ENCODE measurements at places on chromosomes 7 and 10.

GRCh38 chr7:116955340-116955739 is 2.0 kb downstream of the ST7 start:
- no peak for DNase-seq

- no peak for DNase-seq
These were observed 125.0 kb downstream of the DNAJB6 start for GRCh38 chr7:157461573-157462418.

- no peak for DNase-seq
These were observed 14.8 kb downstream of the HTR5A start for GRCh38 chr7:155084969-155085368.

GRCh38 chr10:70722820-70723424 is 50.6 kb downstream of the ADAMTS14 start:
- no peak for DNase-seq

DNA sequence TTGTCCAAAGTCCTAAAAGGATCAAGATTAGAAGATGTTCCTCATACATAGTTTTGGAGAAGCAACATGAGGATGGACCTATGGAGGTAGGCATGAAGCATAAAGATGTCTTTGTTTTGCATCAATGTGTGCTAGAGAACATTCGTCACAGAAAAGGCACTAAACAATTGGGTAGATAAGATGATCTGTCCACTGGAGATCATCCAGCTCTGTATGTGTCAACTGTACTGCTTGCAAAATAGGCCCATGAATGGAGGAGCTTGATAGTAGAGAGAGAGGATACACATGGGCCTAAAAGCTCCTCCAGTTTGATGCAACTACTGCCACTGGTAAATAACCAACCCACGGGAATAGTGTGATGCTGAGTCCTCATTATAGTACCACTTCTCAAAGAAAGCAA is 286.4 kb upstream of the HGF start:
- no peak for DNase-seq

GRCh38 chr10:19833170-19833824 is 17.1 kb downstream of the PLXDC2 start:
- no peak for DNase-seq

- no peak for DNase-seq
These were observed 42.9 kb downstream of the MALSU1 start for GRCh38 chr7:23341846-23342598.

- DNase-seq = no peak
These were observed 31.8 kb upstream of the PRSS1 start for GRCh38 chr7:142717453-142717852.

GRCh38 chr7:22486597-22486996 is 13.4 kb downstream of the STEAP1B start:
- no peak for DNase-seq

All from spinal cord (tissue), 10 donors.